ENCODE measurements at places on chromosomes 16 and 17.

GRCh38 chr16:78939597-78939996 is 660.9 kb downstream of the MAF start:
- H3K36me3 ChIP-seq = no peaks in the 10 kb centered on the region
- H3K27me3 ChIP-seq = no peaks in the 10 kb centered on the region
- no peak for DNase-seq
- no peaks in the 10 kb centered on the region for H3K4me1 ChIP-seq
- H3K4me3 ChIP-seq = no peak overlapping the region

DNA sequence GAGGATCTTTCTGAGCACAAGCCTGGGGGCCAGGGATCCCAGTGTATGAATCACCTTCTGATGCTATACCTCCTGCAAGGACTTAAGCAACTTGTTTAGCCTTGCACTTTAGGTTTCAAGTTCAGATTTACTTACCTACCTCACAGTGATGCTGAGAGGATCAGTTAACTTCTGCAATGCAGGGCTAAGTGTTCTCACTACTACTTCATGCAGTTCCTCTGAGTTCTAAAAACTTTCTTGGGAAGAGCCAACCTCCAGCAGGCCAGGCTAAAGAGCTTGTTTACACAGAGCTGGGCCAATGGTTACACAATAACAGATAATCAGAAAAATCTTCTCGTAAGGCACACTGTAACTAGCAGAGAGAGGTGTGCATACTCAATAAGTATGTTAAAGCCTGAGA is 13.0 kb downstream of the VEZF1 start:
- no peak for DNase-seq
- H3K27me3 ChIP-seq = no peaks in the 10 kb centered on the region
- H3K4me3 ChIP-seq = no peak overlapping the region
- peaks cover 68% of the 10 kb centered on the region for H3K36me3 ChIP-seq
- no peak overlapping the region for H3K27ac ChIP-seq

GRCh38 chr17:54876656-54877195 is 23.9 kb upstream of the TOM1L1 start:
- no peak overlapping the region for H3K27ac ChIP-seq
- no peaks in the 10 kb centered on the region for H3K4me1 ChIP-seq
- no peak overlapping the region for H3K4me3 ChIP-seq
- DNase-seq = no peak
- no peaks in the 10 kb centered on the region for H3K27me3 ChIP-seq

- no peak overlapping the region for H3K27ac ChIP-seq
- no peak for DNase-seq
- peaks cover 26% of the 10 kb centered on the region for H3K4me1 ChIP-seq
- H3K4me3 ChIP-seq = no peak overlapping the region
- peaks cover 43% of the 10 kb centered on the region for H3K36me3 ChIP-seq
These were observed 8.4 kb downstream of the FOXK2 start for GRCh38 chr17:82527898-82528297.

GRCh38 chr17:48068491-48068961 is 20.4 kb downstream of the NFE2L1 start:
- no peaks in the 10 kb centered on the region for H3K27me3 ChIP-seq
- no peak for DNase-seq

DNA sequence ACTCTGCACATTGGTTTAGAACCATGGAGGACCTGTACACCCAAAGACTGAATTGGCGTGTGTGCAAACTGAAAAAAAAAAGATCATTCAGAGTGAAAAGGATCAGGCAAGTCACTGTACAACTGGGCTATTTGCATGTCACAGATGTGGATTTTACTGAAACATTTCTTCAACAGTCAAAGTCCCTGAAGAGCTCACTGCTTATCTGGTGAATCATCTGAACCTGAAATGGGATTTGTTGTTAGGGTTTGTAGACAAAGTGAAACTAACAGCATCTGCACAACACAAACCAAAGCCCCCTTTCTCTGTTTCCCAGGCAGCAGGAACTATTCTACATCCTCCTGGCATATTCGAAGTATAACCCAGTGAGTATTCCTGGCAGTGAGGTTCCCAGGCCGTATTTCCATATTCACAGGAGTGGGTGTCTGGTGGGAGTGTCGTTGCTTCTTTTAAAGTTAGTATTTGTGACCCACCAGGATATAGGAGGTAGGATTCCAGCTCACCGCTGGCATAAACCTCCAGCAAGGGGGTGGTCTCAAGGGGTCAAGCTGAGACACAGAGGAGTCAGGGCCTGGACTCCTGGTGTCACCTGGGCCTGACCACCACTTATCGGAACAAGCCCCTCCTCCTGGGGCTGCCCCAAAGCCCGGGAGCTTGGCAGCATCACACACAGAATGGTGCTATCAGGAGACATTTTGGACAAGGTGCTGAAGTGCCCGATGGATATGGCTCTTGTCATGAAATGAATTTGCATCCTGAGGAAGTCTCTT is 80.9 kb downstream of the GOSR1 start:
- DNase-seq = no peak
- no peaks in the 10 kb centered on the region for H3K36me3 ChIP-seq
- H3K4me1 ChIP-seq = peaks cover 17% of the 10 kb centered on the region
- H3K27ac ChIP-seq = 0 out of 2 replicates have a peak overlapping the region, but pooled peaks have one; percentile 23
- no peaks in the 10 kb centered on the region for H3K27me3 ChIP-seq

- H3K27me3 ChIP-seq = peaks cover 4% of the 10 kb centered on the region
- no peak overlapping the region for H3K4me3 ChIP-seq
These were observed 6.7 kb upstream of the KRT9 start for GRCh38 chr17:41578538-41578937.

- peaks cover 50% of the 10 kb centered on the region for H3K4me1 ChIP-seq
- peak overlapping the region; percentile 34 for H3K4me3 ChIP-seq
- H3K27ac ChIP-seq = peak overlapping the region; percentile 79
- H3K27me3 ChIP-seq = no peaks in the 10 kb centered on the region
- DNase-seq = peak; percentile 89
These were observed 23.4 kb downstream of the RBL2 start for GRCh38 chr16:53457670-53458069.

DNA sequence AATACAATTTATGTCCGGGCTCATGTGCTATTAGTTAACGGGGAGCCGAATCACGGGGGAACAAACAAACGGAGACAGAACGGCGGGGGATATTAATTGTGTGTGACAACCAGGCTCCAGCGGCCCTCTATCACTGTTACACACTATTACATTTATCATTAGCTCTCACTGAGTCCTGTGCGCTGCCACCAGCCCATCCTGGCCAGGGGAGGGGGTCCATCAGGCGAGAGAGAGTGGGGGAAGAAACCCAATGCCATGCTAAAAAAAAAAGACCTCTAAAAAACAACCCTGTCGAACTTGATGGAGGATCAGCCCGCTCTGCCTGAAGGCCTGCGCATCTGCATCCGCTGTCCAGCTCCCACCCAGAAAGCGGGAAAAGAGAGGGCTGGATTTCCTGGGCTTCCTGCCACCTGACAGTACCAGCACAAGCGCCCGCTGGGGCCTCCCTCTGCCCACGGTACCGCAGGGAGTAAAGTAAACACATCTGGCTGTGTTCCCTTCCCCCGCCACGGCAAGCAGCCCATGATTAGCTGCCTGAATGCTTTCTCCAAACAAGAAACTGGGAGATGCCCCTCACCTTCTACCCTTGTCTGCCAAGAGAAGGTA is 41.7 kb downstream of the PIPOX start:
- no peak overlapping the region for H3K27ac ChIP-seq
- peaks cover 88% of the 10 kb centered on the region for H3K36me3 ChIP-seq
- no peaks in the 10 kb centered on the region for H3K27me3 ChIP-seq
- no peaks in the 10 kb centered on the region for H3K4me1 ChIP-seq

GRCh38 chr17:79223471-79223870 is 148.8 kb downstream of the ENGASE start:
- no peak for DNase-seq
- peaks cover 4% of the 10 kb centered on the region for H3K27me3 ChIP-seq
- no peaks in the 10 kb centered on the region for H3K36me3 ChIP-seq
- no peaks in the 10 kb centered on the region for H3K4me1 ChIP-seq

Measured in DND-41 (cell line).